ENCODE measurements at places on chromosomes 4 and X.

DNA sequence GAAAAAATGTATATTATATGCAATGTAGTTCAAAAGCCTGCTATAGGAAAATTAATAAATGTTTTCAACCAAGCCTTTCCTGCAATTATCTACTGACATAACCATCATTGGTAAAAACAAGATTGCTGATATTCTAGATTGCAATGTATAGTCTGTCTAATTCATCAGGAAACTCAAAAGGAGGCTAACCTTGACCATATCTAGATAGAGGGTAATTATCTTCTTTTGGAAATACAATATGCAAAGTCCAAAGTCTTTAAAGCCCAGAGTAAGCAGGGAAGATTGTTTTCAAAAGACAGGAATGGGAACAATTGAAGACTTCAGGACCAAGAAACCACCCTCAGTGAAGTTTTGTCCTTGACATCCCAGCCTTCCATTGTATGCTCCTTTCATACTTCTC, 123.1 kb upstream of the GLRA2 start:
- no peak for DNase-seq

DNA sequence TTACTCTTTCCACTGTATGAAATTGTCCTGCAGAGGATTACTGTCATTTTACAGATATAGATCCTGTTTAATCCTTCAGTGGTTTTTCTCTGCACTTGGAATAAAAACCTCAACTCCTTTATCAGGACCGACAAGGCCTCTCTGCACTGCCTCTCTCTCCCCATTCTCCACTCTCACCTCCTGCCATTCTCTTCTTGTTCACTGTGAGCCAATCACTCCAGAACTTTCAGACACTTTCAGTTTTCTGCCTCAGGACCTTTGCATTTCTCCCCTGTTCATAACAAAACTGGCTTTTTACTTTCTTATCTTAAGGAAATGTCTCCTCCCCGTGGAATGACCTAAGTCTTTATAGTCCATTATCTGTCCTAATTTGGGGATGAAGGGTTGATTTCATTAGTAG, 137.3 kb downstream of the ELOVL6 start:
- no peak for DNase-seq

GRCh38 chrX:153410373-153410772, 899 bp upstream of the ZFP92 start:
- DNase-seq, result no peak

DNA sequence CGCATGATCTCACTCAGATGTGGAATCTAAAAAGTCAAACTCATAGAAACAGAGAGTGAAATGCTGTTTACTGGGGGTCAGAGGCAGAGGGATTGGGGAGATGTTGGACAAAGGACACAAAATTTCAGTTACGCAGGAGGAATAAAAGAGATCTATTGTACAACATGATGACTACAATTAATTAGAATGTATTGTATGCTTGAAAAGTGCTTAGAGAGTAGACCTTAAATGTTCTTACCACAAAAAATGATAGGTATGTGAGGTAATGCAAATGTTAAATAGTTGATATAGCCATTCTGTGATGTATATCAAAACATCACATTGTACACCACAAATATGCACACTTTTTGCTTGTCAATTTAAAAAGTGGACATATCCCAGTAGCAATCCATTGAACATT, 36.1 kb upstream of the PHKA2 start:
- no peak for DNase-seq

DNA sequence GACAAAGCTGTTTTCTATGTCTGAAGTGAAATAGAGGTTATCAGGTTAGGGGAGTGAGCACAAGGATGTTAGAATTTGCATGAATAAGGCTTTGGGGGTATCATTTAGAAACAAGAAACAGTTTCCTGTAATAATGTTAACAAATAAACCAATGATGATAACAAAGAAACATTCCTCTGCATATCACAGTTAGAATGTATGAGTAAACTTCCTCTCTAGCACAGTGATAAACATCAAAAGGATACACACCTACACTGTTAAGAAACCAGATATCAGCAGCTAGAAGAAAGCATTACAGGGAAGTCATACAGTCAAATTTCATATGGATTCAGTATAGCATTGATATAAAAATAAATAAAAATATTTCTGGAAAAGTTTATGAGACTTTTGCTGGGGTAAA, 340.0 kb upstream of the MAGEB16 start:
- no peak for DNase-seq

GRCh38 chrX:153596981-153597750, 1.8 kb downstream of the CCNQ start:
- no peak for DNase-seq

DNA sequence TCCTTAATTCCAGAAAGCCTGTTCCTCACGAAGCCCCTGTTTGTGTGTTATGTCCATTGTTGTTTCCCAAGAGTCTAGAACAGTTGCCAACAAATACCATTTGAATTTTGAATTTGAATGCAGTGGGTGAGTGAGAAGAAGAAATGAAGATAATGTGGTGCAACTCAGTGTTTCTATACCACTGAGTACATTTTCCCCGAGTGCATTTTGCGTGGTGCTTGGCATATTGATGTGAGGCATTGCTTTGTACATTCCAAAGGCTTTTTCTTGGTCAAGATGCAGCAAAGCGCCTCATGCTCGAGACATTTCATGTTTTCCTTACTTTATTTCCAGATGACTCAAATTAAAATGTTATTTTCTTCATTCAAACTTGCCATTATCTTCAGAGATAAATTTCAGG, 253.1 kb upstream of the RPS6KA3 start:
- DNase-seq, result no peak

DNA sequence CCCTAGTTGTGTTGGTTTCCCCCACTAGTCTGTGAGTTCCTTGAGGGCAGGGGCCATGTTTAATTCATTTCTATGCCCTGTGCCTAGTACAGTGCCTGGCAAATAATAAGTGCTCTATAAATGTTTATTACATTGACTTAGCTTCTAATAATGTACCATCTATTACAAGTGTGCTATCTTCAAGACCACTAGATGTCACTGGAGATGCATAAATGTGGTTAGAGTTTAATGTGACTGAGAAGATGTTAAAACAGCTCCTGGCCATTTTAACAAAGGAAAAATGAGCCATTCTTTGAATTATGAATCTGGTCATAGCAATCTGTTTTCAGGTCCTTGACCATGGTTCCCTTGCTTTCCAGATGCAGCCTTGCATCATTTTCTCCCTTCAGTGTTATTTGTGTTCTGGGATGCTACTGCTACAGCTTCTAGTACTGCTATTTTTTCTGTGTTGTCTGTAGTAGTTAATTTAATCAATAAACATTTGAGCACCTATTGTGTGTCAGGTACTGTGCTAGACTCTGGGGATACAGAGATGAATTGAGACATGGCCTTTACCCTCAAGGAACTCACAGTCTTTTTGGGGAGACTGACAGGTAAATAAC, 43.2 kb downstream of the SLC9A6 start:
- DNase-seq, result no peak

DNA sequence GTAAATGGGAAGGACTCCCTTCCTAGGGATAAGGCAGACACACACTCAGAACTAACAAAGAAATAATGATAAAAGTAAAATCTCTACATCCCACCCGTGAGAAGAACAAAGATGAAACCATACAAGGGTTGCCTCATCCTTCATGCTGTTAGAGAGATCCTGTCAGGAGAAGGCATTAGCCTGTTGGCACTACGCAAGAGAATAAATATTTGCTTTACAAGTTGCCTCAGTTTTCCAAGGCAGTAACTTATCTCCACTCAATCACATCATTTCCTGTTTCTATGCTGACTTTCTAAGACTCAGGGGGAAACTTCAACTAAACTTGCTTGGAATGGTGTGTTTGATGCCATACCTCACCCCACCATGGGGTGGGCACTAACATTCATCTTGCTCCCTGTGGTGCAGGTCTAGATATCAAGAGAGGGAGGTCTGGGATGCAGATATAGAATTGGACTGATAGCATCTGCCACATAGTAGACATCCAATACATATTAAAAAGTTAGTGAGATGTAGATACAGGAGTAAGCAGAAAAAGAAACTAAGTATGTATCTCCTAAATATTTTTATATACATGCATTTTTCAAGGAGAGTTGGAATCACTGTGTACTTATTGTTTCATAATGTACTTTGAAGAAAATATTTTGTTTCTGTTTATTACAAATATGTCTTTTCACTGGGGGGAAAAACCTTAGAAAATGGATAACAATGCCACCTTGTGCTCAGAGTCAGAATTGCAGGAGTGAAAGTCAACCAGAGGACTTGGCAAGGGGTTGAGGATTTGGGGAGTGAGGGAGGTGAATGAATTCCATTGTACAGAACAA, 57.2 kb upstream of the BEX4 start:
- DNase-seq, result no peak

GRCh38 chr4:116913451-116913850, 171.9 kb downstream of the TRAM1L1 start:
- no peak for DNase-seq

Measured in epithelial cell of prostate (primary cell).